ENCODE measurements at places on chromosomes 4 and X.

GRCh38 chr4:18321956-18322530 is 300.5 kb upstream of the LCORL start:
- no peak for DNase-seq

DNA sequence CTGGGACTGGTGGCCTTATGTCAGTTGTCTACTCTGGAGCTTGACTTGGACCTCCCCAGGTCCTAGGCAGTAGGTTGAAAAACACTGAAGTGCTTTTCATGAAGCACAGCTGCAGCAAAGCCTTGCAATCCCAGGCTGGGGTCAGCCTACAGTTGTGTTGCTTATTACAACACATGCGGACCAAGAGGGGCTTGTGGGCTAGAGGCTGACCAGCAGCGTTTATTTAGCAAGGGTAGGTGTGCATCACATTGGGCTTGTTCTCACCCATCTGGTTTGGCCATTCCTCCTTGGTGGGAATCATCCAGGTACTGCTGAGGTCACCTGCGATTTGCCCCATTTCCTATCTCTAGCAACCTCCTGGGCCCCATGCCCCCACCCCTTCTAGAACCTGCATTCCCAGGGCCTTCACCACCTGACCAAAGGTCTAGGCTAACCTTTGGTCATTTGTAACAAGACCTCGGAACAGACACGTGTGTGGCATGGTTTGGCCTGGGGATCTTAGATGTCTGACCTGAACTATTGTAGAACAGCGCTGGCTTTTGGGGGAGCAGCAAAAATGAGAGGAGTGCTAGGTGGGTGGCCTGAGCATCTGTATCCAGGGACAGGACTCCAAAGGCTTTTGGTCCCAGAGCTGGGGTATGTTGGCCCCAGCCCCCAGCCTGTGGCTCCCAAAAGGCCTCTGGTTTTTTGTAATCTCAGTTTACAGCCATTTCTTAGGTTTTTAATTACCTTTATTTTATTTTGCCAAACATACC is 3.0 kb downstream of the RPL10 start:
- DNase-seq = no peak

DNA sequence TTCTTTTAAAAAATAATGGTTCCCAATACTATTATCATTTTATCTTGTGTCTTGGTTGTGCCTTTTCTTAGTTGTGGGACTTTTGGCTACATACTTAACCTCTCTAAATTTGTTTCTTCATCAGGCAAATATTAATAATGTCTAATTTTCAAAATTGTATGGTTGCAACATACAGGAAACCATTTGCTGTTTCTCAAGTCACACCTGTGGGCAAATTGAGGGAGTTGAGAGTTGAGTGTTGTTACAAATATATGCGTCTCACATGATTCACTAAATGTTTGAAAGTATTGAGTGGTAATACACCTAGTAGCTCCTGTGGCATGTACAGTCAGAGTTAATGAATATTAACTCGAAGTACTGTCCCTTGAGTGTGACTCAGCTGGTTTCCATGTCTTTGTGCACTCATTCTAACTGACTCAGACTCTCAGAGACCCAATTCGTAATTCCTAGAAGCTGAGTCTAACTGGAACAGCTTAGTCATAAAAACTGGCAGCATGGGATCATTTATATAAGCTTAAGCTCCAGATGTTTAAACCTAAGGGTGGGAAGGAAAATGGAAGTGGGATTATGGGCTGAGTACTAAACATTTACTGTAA is 802.4 kb downstream of the TRIML1 start:
- no peak for DNase-seq

DNA sequence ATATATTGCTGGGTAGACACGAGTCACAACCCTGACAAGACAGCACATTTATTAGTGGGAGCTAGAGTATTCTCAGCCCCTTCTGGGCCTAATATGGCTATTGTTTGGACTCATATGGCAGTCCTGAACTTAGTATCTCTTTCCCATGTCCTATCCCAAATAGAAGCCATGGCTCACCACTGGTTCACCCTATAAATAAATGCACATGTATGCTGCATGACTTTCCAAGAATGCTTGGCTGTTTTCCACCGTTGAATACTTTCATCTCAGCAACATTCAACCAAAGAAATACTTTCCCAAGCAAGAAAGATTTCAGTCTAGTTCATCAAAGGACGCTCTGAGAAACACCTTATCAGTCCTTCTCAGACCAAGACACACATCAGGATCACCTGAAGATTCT is 36.7 kb downstream of the SMPX start:
- no peak for DNase-seq

GRCh38 chr4:57043347-57044251 is 64.9 kb downstream of the POLR2B start:
- DNase-seq = no peak

GRCh38 chr4:8912506-8912905 is 40.9 kb upstream of the HMX1 start:
- no peak for DNase-seq

DNA sequence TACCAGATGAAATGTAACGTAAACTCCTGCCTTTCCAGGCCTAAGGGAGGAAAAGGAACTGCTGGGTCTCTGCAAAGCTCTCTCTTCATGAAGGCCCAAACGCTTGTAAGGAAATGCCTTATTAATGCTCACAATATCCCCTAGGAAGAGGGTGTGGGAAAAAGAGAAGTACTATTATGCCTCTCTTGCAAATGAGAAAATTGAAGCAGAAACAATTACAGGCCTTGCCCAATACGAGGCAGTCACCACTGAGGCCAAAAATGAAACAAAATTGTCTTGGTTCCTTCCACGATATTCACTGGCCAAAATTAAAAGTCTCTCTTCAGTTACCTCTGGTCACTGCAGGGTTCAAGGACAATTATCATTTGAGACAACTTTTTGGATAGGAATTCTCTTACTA is 3.2 kb downstream of the SCARB2 start:
- DNase-seq = no peak

DNA sequence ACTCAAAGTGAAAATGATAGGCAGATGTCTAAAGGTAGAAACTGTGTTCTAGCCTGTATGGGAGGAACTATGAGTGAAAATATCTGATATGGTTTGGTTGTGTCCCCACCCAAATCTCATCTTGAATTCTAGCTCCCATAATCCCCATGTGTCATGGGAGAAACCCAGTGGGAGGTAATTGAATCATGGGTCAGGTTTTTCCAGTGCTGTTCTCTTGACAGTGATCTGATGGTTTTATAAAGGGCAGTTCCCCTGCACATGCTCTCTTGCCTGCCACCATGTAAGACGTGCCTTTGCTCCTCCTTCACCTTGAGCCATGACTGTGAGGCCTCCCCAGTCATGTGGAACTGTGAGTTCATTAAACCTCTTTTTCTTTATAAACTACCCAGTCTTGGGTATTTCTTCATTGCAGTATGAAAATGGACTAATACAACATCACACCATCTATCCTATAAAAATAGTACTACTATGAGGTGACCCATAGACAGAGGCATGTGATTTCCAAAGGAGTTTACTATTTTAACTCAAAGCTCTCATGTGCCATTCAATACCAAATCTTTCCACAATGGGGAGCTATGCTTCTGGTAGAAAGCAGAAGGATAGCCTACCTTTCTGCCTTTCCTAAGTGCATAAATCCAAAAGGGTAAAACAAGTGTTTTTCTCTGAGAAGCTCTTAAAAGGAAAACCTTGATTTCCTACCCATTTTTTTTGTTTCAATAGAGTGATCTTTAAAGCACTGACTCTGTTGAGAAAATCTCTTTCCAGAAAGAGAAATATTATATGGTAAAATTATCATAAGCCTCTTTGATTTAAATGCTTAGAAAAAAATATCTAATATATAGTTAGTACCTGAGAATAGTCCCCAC is 38.8 kb downstream of the SEC31A start:
- DNase-seq = no peak

- no peak for DNase-seq
Observed at GRCh38 chr4:102338405-102338804, 6.9 kb downstream of the SLC39A8 start.

DNA sequence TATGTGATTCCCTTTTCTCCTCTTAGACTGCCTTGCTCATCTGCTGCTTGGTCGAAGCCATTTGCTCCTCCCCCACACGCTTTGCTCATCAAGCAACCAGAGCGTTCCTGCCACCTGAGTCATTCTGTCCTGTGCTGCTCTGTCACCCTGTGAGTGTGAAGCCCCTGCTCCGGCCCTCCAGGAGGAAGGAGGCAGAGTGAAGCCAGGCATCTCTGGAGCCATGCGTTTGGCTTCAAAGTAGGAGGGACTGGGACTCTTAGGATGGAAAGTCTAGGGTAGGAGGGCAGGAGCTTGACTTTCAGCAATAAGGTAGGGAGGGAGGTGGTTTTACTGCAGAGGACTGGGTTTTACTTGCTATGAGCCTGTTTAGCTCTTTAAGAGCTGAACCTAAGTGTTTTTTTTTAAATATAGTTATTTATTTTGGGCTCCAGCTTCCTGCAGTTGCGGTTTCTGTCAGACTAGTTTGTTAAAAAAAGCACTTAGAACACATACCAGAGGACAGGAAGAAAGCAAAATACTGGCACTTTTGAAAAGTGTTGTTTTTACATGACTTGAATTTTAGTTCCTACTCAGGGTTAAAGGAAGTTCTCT is 63.6 kb downstream of the SPINK2 start:
- DNase-seq = no peak

GRCh38 chrX:9414416-9414815 is 50.4 kb upstream of the TBL1X start:
- DNase-seq = no peak

All from amygdala (tissue), 56 donors.